Right ventricle myocardium superior (tissue), 1 donor: ENCODE measurements at places on chromosomes 5 and 9. TPM values are rescaled to one million over a fixed set of nuclear protein-coding genes. Genes with fewer than 3 reads are reported as not detected.

DNA sequence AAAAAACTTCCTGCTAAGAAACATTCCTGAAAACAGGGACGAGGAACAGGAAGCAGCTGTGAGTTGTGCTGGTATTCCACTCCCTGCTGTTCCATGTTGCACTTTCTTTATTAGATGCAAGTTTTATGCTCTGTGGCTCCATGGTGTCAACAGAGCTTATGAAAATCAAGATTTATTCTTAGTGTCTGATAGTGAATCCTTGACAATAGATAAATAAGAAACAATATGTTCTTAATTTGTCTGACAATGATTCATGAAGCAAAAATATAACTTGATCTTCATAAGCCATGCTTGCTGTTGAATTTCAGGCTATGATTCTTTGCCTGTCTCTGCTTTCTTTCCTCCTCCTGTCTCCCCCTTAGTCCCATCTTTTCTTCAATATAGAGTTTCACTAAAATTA lies 119.6 kb downstream of the DROSHA start:
- no peak for DNase-seq

GRCh38 chr5:180908998-180909731 lies 10.2 kb downstream of the BTNL8 start:
- no peak for DNase-seq

DNA sequence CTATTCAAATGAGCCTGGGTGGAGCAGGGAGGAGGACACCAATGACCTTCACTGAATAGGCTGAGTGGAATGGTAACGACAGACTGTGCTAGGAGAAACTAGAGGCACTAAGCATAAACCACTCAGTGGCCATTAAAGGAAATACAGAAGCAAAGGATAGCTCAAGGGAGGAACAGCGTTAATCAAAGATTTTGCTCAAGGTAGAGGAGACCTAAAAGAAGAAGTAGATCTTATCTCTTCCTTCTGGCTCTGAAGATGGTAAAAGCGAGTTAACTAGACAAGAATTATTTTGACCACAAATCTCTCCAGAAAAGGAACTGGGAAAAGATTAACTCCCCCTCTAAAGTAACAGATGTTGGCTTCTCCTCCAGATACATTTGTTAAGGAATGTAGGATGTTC lies 299.6 kb downstream of the EPB41L4A start:
- no peak for DNase-seq

- DNase-seq, result no peak
Measured at GRCh38 chr9:129712634-129713401, 40.0 kb downstream of the PTGES start.

DNA sequence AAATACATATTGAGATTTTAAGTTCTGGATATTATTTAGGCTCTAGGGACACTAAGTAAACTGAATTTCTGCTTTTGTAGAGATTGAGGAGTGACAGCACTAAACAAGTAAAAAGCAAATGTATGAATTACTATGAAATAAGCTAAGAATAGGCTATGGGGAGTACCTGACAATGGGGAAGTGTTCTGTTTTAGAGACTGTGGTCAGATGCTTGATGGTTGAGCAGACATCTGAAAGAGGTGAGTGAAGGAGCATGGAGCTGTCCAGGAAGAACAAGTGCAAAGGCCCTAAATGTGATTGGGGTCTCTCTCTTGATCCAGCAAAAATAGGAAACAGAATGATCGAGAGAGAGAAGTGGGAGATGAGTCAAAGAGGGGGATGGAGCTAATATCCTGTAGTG lies 111.7 kb downstream of the JAKMIP2 start:
- DNase-seq, result no peak

GRCh38 chr5:67004730-67005350 lies 191.8 kb downstream of the CD180 start:
- DNase-seq, result no peak

GRCh38 chr5:91486638-91487037 lies 103.5 kb upstream of the ARRDC3 start:
- DNase-seq, result no peak

TNC gene
- 1.1 TPM for total RNA-seq

SLC6A18 gene
- not detected for total RNA-seq

NAA35 gene
- 15.5 TPM for total RNA-seq

SLC45A2 gene
- not detected for total RNA-seq
